ENCODE measurements at places on chromosomes 6 and 20.

DNA sequence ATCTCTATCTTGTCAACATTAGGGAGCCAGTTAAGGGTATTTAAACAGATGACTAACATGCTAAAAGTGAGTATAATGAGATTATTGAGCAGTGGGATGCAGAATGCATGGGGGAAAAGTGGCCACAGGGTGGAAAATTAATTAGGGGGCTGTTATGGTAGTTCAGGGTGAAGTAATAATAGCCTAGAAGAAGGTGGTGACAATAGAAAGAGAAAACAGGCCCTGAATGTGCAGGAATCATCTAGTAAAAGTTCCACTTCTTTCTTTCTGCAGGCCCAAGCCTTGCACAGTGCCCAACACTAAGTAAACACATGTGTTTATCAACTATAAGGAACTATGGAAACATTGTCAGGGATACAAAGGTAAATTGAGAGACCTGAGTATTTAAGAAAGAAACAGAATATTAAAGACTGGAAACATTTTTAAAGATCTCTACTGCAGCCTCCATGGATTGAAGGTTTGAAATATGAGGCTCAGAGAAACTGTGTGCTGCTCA lies 7.1 kb upstream of the MYB start:
- no peak for DNase-seq

DNA sequence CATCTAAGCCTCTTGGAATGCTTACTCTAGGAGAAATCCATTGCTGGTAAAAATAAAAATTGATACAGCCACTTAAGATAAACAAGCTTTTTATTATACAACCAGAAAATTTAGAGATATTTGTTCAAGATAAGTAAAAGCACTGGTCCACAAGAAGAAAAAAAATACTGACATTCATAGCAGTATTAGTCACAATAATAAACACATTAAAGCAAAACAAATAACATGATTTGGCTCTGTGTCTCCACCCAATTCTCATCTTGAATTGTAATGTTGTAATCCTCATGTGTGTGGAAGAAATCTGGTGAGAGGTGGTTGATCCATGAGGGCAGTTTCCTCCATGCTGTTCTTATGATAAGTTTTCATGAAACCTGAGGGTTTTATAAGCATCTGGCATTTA lies 1093.5 kb upstream of the ADGRB3 start:
- no peak for DNase-seq

GRCh38 chr20:50049442-50050026 lies 63.4 kb downstream of the UBE2V1 start:
- DNase-seq: no peak

GRCh38 chr6:8900056-8900455 lies 464.7 kb upstream of the SLC35B3 start:
- DNase-seq: no peak

DNA sequence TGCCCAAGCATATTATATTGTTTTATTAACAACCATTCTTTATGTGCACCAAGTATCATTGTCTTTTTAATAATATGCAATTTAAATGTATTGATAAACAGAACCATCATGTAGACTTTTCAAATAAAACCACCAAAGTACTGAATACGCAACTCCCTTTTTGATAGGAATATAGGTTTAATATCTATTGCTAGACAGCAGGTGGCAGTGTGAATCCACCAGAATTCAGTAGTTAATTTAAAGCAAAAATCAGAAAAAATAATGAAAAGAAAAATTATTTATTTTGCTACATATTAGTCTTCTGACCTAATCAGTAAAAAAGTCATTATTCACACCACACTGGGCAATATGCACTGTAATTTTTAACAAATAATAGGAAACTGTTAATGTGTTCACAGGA lies 143.7 kb downstream of the KLHL32 start:
- peak; percentile 67 for DNase-seq

- DNase-seq: peak; percentile 37
Measured at GRCh38 chr20:14189794-14190402, 147.5 kb downstream of the FLRT3 start.

- DNase-seq: peak; percentile 44
Measured at GRCh38 chr6:157822245-157823000, 623 bp upstream of the SNX9 start.

- DNase-seq: no peak
Measured at GRCh38 chr20:59646487-59646886, 42.1 kb downstream of the PHACTR3 start.

DNA sequence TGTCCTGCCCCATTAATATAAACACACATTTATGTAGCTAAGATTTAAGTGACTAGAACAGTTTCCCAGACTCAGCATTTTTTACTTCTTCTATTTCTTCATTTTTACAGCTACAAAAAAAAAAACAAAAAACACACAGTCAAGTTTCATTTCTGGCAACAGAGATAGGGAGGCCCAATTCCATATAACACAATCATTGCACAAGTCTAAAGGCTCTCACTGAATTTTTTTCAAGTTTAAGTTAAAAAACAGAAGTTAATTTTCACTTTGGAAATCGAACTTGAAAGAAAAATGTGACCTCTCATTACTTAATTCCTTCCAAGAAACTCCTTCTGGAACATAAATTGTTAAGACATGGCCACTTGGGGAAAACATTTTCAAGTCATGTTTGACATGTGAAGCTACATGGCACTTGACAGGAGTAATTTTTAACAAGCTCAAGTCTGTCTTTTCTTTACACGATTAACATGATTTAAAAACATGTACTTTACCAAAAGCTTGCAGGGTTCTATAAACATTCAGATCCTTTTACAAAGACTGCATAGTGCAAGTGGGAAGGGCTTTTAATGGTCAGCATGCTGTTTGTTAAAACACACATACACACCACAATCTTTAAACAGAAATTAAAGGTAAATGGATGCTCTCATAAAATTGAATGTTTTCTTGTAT lies 100.1 kb upstream of the CCDC28A start:
- no peak for DNase-seq
